Esophagus muscularis mucosa (tissue), 4 donors: ENCODE measurements at places on chromosomes 16 and 17. TPM values are rescaled to one million over a fixed set of nuclear protein-coding genes. Genes with fewer than 3 reads are reported as not detected.

GLTPD2 gene
- not detected for total RNA-seq

OR1A1 gene
- not detected for total RNA-seq

RPH3AL gene
- total RNA-seq, result 21.0 TPM

PAFAH1B1 gene
- total RNA-seq, result 87.1 TPM

MARCHF10 gene
- 0.52 TPM for total RNA-seq

HSDL1 gene
- total RNA-seq, result 11.7 TPM

ADAM11 gene
- 0.50 TPM for total RNA-seq
